Type B pancreatic cell (in vitro differentiated cells): ENCODE measurements at places on chromosomes 1 and 21. TPM values are rescaled to one million over a fixed set of nuclear protein-coding genes. Genes with fewer than 3 reads are reported as not detected.

NPR1 gene
- total RNA-seq, result 2.2 and 2.4 TPM in 2 replicates

LCE1B gene
- not detected in 2 replicates for total RNA-seq

AKNAD1 gene
- 0.92 TPM in 1 of 2 replicates, not detected in the other for total RNA-seq

TNNT2 gene
- total RNA-seq, result 21.3 and 63.9 TPM in 2 replicates

RIPPLY3 gene
- 0.93 and 3.7 TPM in 2 replicates for total RNA-seq

IFT25 gene
- 21.2 and 41.2 TPM in 2 replicates for total RNA-seq

NTMT2 gene
- total RNA-seq, result not detected in 2 replicates

SYNC gene
- 1.2 and 1.3 TPM in 2 replicates for total RNA-seq

ADORA3 gene
- not detected in 2 replicates for total RNA-seq

C1orf198 gene
- 42.1 and 62.5 TPM in 2 replicates for total RNA-seq

KRTAP19-1 gene
- total RNA-seq, result 1.0 and 1.1 TPM in 2 replicates

RAVER2 gene
- 26.5 and 28.0 TPM in 2 replicates for total RNA-seq

- no peak for DNase-seq
These were observed 27.3 kb upstream of the TMEM61 start for GRCh38 chr1:54952950-54953718.

- DNase-seq, result no peak
These were observed 24.3 kb downstream of the LDLRAP1 start for GRCh38 chr1:25567710-25568089.

DNA sequence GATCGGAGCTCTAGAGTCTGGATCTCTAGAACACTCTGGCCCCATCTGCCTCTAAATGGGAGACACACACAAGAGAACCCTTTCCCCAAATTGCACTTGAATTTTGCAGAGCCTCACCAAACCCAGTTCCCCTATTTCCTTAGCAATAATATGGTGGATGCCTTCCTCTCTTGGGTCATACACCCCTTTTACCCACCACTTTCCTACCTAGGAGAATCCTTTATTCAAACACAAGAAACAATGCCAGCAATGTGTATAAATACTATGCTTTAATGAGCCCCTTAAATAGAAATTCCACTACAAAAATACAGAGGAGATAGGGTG is 760 bp upstream of the SF3B4 start:
- DNase-seq, result no peak

GRCh38 chr1:25430967-25431881 is 527 bp downstream of the MACO1 start:
- no peak for DNase-seq

- no peak for DNase-seq
These were observed 4.4 kb downstream of the NDUFS2 start for GRCh38 chr1:161206411-161207140.

- peak; percentile 63 for DNase-seq
These were observed 71.3 kb downstream of the OBSCN start for GRCh38 chr1:228279011-228279721.

DNA sequence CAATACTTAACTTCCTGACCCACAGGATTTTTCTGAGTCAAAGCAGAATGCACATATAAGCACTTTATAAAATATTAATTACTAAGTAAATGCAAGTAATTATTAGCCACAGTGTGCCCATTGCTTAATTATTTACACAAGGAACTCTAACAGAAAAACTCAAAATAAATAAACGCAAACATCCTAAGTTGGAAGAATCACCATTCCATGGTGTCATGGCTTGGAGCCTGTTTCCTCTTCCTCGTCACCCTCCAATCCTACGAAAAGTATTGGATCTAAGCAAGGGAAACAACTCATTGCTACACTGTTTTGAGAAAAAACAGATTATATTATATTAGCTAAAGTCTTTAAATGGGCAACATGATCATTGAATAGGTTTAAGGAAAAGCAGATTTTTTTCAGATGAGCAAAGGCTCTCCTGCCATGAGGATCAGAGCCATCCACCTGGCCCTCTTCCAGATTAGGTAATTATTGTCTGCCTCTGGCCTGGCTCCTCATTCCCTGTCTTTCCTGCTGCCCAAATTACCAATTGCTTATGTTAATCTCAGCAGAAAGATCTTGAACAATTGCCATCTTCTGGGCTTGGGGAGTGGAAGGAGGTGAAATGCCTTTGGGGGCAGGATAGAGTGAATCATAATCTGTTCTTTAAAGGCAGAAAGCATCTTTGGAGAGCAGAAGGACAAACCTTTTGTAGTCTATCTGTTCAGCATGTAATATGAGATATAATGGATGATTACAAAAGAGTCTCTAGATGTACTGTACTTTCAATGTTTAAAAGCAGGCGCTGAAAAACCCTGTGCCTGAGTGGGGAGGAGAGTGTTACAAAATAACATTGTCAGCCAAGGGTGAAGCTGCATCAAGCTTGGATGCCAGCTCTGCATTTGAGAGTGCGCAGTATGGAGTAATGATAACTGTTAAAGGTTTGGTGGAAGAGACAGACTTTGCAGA is 121.2 kb downstream of the DUSP10 start:
- no peak for DNase-seq

- DNase-seq, result no peak
These were observed 100.0 kb upstream of the HNRNPU start for GRCh38 chr1:244964112-244964971.

GRCh38 chr1:14780271-14780670 is 181.8 kb downstream of the KAZN start:
- DNase-seq, result no peak

- no peak for DNase-seq
These were observed 79.8 kb upstream of the WNT4 start for GRCh38 chr1:22222723-22223122.

DNA sequence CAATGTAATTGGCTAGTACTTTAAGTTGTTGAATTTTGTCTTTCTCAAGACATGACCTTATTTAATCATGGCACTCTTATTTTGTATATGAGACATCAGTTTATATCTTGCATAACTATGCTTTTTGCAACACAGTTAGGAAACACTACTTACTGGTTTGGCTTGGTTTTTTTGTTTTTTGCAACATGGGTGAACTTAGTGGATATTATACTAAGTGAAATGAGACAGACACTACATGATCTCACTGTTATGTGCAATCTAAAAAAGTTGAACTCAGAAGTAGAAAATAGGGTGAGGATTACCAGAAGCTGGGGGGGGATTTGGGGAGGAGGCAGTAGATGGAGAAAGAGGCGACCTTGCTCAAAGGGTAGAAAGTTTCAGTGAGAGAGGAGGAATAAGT is 132.1 kb downstream of the PLA2G4A start:
- DNase-seq, result no peak

GRCh38 chr1:30123896-30124295 is 599.5 kb downstream of the MATN1 start:
- DNase-seq, result no peak

GRCh38 chr21:39638281-39638680 is 25.5 kb downstream of the B3GALT5 start:
- no peak for DNase-seq

- DNase-seq, result no peak
These were observed 357.4 kb downstream of the LMX1A start for GRCh38 chr1:164999146-164999545.

DNA sequence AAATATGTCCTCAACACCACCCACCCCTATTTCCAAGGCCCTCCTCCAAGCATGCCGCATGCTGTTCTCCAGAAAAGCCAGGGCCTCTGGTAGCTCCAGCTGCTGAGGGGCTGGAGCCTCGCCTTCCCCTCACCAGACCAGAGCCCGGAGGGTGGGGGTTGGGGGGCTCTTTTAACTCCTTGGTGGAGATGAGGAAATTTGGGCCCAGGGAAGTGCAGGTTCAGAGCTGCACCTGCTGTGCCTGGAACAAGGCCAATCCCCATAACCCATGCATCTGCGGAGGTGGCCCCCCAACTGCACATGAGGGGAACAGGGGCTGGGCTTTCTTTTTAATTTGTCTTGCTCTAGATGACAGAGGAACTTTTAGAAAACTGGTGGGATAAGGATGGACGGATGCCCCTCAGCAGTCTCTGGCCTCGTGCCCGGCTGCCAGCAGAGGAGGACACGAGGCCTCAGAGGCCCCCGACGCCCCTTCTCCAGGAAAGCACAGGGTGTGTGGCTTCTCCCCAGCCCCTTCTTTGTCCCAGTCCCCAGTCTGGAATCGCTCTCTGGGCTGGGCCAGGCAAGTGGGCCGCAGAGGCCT is 550 bp upstream of the SELENON start:
- DNase-seq, result no peak

DNA sequence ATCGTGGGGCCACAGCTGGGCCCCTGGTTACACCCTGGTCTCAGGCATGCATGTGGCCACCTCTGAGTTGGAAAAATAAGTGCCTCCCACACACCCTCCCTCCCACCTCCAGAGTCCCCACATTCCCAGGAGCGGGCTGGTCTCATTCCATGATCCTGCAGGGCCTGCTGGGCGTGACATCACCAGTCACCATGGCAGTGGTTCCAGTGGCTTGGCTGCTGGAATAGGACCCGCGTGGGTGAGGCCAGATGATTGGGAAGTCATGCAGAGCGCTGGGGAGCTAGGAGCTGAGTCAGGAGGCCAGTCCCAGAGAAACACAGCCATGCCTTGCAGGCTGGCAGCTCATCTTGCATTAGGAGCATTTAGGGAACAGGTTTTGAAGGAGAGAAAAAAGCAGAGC is 125.4 kb upstream of the TMEM51 start:
- DNase-seq, result no peak

- no peak for DNase-seq
These were observed 790 bp upstream of the TSNAX start for GRCh38 chr1:231527586-231528171.

DNA sequence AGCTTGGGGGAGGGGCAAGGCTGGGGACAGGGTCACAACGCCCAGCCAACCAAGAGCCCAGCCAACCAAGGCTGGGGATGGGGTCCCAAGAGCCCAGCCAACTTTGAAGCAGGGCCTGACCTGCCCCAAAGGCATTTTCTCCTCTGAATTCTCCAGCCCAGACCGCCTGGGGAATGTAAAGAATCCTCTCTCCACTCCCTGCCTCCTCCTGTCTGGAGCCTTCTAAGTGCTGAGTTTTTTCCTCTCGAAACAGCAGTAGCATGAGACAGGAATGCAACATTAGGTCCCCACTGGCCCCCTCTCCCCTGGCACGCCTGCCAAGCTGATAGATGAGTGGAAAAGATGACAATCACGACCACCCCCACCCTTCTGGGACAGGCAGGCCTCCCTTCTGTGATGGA is 17.0 kb downstream of the C1orf198 start:
- DNase-seq, result no peak

GRCh38 chr1:18949686-18950400 is 6.6 kb downstream of the IFFO2 start:
- DNase-seq, result no peak

GRCh38 chr1:200896531-200897196 is 2.0 kb downstream of the INAVA start:
- no peak for DNase-seq

DNA sequence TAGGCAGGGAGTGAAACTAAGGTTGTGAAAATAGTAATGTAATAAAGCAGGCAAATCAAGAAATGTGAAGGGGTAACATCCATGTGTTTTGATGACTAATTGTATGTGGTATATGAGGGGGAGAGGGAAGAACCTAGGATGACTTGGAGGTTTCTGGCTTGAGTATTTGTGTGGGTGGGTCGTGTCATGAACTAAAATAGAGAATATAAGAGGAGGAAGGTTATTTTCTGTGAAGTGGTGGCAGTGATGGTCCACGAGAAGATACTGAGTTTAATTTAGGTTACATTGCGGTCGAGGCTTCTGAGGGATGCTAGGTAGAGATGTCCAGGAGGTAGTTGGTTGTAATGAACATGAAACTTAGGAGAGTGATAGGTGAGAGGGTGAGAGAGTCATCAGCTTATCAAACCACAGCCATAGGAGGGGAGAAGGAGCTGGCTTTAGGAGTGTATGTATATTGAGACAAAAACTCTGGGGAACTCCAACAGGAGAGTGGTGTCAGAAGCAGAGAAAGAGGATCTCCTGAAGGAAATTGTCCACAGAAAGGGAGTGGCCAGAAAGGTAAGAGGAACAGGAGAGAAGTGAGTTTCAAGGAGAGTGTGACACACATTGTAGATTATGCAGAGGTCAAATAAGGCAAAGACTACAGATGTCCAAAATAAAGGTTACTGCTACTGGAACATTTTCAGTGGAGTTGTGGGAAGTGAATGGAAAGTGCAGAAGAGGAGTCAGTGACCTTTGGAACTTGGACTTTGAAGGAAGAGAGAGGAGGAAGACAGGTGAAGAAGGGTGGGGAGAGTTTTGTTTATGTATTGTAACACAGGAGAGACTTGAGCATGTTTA is 89.0 kb upstream of the MACF1 start:
- DNase-seq, result no peak

DNA sequence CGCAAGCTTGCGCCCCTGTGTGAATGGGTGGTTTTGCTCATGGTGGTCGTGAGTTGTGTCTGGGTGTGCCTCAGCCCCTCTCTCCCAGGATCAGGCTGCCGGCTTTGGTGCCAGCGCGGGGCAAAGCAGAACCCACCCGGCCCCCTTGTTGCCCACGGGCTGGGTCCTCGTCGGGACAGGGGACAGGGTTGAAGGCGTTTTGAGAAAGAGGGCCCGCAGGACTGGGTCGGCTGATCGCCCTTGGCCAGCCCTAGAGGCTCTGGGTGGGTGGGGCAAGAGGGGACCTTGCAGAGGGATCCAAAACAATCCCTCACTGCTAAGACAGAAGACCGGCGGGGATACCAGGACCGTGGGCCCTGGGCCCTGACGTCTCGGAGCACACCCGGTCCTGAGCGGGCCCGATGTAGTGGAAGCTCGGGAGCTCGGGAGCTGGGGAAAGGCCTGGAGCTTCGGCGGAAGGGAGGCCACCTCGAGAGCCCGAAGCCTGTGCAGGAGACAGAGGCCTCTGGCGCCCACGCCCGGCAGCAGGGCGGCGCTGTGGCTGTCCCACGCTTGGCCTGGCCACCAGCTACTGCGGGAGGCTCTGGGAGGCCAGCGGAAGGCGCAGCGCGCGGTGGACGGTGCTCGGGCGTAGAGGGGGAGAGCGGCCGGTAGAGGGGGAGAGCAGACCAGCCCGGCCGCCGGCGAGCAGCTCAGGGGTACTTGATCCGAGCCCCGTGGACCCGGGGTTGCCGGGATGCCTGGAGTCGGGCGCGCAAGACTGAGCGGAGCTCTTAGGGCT is 2.8 kb upstream of the ZNF678 start:
- DNase-seq, result peak; percentile 65

GRCh38 chr1:98287626-98288025 is 366.8 kb upstream of the DPYD start:
- DNase-seq, result no peak

GRCh38 chr1:32394141-32394889 is at the start of gene BSDC1:
Gene BSDC1 (minus strand): TSS chr1:32394441. CDS start chr1:32394414, 27 bp downstream.
- DNase-seq, result peak; percentile 98

- DNase-seq, result no peak
These were observed 79.0 kb upstream of the B3GALT5 start for GRCh38 chr21:39533545-39534380.
